Small intestine (tissue), 16 donors: ENCODE measurements at places on chromosomes 4 and X. TPM values are rescaled to one million over a fixed set of nuclear protein-coding genes. Genes with fewer than 3 reads are reported as not detected.
A peak's percentile ranks its signal among the peaks of the same experiment; 100 is the strongest.

The PIR gene
- polyA plus RNA-seq, result 12.8 TPM

DNA sequence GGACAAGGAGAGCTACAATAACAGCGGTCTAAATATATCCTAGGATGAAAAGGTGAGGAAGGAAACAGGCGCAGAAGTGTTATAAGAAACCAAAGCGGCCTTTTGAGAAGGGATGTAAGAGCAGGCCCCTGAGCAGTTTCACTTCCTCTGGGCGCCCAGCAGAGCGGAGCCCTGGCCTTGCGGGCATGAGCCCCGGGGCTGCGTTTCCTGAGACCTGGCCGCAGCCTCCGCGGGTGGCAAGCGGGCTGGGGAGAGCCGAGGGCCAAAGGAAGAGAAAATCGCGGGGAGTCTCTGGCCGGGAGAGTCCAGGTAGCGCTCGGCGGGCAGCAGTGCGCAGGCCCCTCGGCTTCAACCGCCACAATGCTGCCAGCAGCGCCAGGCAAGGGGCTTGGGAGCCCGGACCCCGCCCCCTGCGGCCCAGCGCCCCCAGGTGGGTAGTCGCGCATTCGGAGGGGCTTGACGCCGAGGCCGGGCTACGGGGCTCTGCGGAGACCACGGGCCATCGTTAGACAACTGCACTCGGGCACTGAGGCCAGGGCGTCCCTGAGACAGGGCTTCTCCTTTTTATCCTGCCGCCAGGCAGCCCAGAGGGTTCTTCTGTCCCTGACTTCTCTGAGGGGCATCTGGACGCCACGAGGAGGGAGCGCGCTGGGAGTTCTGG, at the start of gene BANK1:
Gene BANK1, plus strand, starts transcription at position 210 of the 661 bp plus-strand sequence. Its CDS starts 151 bp downstream, at position 361.
- peak within 1 kb of the TSS; percentile 59 for H3K27ac ChIP-seq
- no peaks in the 10 kb centered on the region for H3K27me3 ChIP-seq
- DNase-seq, result peak; percentile 55
- H3K4me3 ChIP-seq, result peak within 1 kb of the TSS; percentile 64
- no peaks in the 10 kb centered on the region for H3K4me1 ChIP-seq

DNA sequence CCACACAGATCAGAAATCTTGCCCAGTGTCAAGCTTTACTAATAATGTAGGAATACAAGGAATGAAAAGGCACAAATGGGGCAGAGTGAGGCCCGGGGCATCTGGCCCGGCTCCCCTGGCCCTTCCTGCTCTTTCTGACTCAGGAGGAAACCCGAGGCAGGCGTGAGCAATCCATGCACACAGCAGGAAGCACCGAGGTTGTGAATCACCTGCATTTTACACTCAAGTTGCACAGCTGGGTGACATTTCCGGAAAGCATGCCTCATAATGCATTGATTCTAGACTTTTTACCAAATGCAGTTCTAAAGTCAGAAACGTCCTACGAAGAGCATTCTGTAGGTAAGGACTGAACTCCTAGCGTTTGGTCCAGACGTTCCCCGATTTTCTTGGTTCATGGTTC, 38.9 kb downstream of the PRIMPOL start:
- no peak overlapping the region for H3K27ac ChIP-seq
- no peaks in the 10 kb centered on the region for H3K27me3 ChIP-seq
- peaks cover 2% of the 10 kb centered on the region for H3K36me3 ChIP-seq
- DNase-seq, result no peak
- H3K4me3 ChIP-seq, result no peak overlapping the region

GRCh38 chrX:14351611-14352303, 177.6 kb upstream of the GLRA2 start:
- no peaks in the 10 kb centered on the region for H3K4me1 ChIP-seq
- no peaks in the 10 kb centered on the region for H3K27me3 ChIP-seq
- H3K36me3 ChIP-seq, result no peaks in the 10 kb centered on the region
- DNase-seq, result no peak

- H3K36me3 ChIP-seq, result no peaks in the 10 kb centered on the region
- H3K27me3 ChIP-seq, result no peaks in the 10 kb centered on the region
- no peak for DNase-seq
- H3K4me3 ChIP-seq, result no peak overlapping the region
- no peaks in the 10 kb centered on the region for H3K4me1 ChIP-seq
- no peak overlapping the region for H3K27ac ChIP-seq
Measured at GRCh38 chrX:41176263-41176662, 91.0 kb downstream of the USP9X start.

- H3K27ac ChIP-seq, result no peak overlapping the region
- H3K4me1 ChIP-seq, result no peaks in the 10 kb centered on the region
- peak; percentile 90 for DNase-seq
- no peak overlapping the region for H3K4me3 ChIP-seq
Measured at GRCh38 chr4:54217642-54218495, 11.2 kb upstream of the PDGFRA start.

The CLDN34 gene
- not detected for polyA plus RNA-seq

The LANCL3 gene
- 0.27 TPM for polyA plus RNA-seq

The SYTL5 gene
- 2.9 TPM for polyA plus RNA-seq

GRCh38 chr4:23015821-23016220, 323.1 kb downstream of the GBA3 start:
- no peaks in the 10 kb centered on the region for H3K36me3 ChIP-seq
- H3K4me1 ChIP-seq, result no peaks in the 10 kb centered on the region
- no peak for DNase-seq
- H3K27me3 ChIP-seq, result no peaks in the 10 kb centered on the region
- H3K4me3 ChIP-seq, result no peak overlapping the region
